SK-N-MC (cell line): ENCODE measurements at places on chromosomes 1 and 21.

GRCh38 chr1:56190806-56191365, 388.5 kb downstream of the PLPP3 start:
- DNase-seq: no peak

DNA sequence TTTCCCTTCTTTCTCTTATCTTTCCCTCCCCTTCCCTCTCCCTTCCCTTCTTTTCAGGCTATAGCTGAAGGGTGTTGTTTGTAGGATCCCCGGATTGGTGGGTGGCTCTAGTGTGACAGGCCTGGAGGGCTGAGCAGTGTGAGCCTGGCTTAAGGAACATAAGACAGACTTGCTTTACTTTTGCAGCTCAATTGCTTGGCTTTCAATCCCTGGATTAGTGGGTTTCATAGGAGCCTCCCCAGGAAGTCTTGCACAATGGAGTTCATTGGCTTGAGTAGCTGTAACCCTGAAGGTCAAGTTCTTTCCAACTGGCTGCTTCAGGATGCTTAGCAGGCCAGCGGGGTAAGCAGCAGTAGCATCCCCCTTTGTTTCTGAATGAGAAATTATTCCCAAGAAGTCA, 126.7 kb downstream of the CAMTA1 start:
- no peak for DNase-seq

DNA sequence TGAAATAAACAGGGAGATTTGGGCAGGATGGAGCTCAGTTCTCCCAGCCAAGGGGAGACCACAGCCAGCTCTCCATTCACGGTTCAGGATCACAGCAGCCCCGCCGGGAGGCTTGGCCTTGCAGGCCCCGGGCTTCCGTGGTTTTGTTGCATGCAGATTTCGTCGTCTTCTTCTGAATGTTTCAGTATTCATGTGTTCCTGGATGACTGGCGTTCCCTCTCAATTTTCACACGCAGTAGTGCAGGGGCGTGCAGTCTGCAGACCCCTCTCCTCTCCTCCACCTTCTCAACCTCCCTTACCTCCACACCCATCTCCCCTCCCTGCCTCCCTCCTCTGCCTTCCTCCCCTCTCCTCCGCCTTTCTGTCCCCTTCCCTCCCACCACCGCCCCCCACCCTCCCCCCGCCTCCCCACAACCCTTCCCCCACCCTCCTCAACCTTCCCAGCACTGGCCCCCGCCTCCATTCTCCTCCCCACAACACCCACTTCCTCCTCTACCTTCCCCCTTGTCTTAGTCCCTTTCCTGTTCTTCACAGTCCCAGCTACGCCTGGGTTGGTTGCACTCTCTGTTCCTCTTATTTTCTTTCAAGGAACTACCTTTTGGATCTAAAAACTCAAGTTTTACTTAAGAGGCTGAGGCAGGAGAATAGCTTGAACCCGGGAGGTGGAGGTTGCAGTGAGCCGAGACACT, 8.4 kb upstream of the SLC19A1 start:
- no peak for DNase-seq

DNA sequence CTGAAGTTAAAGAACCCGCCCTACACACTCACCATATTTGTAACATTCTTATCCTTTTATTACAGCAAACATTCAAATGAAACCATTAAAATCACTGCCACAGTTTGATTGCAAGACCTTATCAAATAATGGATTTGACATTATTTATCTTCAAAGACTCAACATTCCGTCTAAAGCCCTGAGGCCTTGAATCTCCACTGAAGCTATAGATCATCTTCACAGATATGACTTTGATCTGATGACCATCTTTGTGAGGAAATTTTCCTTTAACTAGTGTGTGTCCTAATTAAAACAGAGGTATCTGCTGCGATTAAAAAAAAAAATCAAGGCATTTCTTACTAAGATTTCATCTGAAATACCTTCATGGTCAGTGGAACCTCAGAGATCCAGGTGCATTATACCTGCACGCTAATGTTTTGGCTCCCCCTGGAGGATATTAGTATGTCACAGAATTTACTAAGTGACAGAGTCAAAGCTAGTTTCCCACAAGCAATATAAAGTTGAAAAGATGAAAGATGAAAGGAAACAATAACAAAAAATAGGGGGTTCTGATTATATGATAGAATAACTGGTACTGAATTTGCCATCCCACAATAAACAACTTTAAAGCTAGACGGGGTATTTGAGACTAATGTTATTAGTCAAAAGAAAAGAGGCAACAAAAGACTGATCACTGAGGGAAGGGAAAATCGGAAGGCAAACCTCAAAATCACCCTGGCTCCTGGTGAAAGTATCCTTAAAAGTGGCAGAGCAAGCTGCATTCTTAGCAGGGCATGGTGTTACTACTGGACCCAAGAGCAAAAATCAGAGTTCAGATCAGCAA, 923.4 kb downstream of the NCAM2 start:
- no peak for DNase-seq

DNA sequence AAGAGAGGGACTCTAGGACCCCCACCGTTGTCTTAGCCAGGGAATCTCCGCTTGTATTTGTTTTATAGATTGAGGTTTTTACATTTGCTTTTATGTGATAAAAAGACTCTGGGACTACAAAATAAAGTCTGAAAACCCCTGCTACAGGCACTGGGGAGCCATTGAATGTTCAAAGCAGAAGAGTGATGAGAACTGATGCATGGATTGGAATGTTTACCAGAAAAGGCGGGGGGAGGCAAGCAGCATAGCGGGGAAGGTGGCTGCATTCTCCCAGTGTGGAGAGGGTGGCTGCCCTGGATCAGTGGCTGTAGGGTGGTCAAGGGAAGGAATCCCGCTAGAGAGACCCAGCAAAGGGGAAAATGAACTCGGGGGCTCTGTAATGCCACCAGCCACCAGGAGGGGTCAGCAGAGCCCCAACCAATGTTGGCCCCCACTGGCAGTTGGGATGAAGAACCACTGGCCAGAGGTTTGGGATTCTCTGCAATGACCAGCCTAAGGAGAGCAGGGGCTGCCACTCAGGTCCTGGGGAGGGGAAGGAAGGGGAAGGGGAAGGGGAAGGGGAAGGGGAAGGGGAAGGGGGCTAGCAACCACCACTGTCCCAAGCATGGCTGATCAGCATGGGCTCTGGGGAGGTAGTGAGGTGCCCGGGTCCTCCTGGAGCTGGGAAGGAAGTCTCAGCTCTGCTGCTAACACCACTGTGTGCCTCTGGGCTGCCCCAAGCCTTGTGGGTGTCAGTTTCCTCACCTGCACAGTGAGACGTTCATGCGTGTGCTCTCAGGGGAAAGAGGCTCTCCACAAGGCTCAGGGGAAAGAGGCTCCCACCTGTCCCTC, 19.2 kb upstream of the PEF1 start:
- no peak for DNase-seq

- no peak for DNase-seq
These were observed 18.7 kb downstream of the MTF1 start for GRCh38 chr1:37840711-37841110.

- DNase-seq: no peak
These were observed 31.2 kb upstream of the TSPEAR start for GRCh38 chr21:44742418-44743153.

DNA sequence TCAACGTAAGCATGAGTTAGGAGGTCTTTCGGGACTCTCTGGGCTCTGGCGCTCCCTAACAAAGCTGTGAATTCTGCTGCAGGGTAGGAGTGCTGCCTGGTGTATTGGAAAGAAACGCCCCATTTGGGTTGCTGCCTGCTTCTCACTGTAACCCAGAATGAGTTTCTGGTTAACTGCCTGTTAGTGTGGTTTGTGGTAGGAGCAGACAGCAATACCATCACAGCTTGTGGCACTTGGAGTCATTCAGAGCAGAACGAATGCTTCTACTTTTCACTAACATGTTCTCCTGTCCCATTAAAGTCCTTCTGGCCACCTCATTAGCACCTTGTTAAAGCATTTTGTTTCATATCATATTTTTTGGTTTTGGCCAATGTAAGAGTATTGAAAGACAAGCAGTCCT, 18.1 kb downstream of the MAP3K7CL start:
- no peak for DNase-seq

DNA sequence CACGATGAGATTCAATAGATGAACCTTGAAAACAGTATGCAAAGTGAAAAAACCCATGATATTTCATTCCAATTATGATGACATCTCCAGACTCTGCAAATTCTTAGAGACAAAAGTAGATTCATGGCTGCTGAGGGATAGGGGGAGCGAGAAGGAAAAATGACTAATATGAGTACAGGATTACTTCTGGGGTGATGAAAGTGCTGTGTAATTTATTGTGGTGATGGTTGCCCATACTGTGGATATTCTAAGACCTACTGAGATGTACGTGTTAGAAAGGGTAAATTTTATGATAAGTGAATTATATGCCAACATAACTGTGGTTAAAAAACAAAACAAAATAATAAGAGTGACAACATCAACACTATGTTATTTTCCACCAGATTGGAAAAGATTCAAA, 18.9 kb upstream of the RGS7 start:
- no peak for DNase-seq

GRCh38 chr1:93805027-93805610, 73.9 kb downstream of the DNTTIP2 start:
- no peak for DNase-seq

GRCh38 chr1:219220945-219221344, 47.3 kb downstream of the LYPLAL1 start:
- DNase-seq: no peak

- DNase-seq: no peak
These were observed 55.2 kb downstream of the CD247 start for GRCh38 chr1:167463080-167463479.

- no peak for DNase-seq
These were observed 246.0 kb upstream of the AJAP1 start for GRCh38 chr1:4408380-4408779.

DNA sequence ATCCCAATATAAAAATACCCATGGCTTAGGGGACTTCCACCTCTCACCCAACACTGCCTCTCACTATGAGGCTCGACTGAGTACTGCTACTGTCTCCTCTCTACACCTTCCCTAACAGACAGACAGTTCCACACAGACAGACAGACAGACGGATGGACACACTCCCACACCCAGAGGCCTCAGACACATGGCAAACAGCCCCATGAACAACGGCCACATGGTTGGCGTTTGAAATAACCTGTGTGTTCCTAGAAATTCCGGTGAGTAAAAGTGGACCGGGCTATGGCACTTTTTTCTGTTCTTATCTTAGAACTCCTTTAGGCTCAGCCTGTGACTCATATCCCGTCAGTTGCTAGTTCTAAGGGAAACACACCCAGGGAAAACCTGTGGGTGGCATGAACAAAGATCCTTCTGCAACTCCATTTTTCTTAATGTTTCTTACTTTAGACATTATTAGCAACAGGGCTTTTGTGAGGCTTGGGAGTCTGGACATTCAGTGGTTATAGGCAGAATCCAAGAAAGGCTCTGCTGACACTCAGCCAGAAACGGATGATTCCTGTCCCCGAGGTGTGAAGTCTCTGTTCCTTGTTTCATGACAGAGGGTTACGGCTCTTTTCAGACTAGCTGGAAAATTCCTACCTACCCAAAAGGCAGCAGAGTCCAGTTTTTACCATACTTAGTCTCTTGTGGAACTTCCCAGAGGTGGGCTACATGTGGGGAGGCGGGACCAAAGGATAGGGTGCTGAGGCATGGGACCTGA, 90.5 kb upstream of the TLR5 start:
- no peak for DNase-seq

DNA sequence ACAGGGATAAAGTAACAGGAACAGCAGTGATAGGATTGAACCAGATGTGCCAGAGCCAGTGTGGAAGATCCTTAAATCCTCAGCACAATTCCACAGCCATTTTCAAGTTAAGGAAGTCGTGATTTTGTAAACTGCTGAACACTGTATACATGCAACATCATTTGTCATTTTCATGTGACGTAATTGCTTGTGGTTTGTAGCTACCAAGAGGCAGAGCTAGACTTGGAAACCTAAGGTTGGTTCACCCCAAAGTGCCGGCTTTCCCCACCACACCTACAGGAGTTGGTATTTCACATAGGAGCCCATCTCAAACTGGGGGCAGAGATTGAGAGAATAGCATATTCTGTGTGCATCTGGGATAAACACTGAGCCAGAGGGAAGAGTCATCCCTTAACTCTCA, 113.9 kb downstream of the CAPN8 start:
- no peak for DNase-seq

DNA sequence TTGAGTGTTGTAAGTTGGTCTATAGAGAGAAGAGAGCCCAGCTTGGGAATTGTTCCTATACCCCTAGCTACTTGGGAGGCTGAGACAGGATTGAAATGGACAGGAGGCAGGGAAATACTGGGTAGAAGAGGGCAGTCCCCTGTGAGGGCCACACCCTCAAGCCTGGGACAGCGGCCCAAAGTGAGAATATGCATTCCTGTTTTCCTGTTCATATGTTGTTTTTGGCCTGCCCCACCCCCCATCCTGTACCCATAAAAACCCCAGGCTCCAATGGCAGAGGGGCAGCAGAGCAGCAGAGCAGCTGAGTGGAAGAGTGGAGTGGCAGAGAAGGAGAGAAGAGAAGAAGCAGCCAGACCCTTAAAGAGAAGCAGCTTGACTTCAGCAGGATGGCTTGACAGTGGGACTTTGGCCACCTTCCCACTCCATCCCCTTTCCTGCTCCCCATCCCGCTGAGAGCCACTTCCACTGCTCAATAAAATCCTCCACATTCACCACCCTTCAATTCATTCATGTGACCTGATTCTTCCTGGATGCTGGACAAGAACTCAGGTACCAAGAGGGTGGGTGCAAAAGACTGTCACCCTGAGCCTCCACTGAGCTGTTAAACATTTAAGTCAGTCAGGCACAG, 70.6 kb upstream of the PUM1 start:
- no peak for DNase-seq

DNA sequence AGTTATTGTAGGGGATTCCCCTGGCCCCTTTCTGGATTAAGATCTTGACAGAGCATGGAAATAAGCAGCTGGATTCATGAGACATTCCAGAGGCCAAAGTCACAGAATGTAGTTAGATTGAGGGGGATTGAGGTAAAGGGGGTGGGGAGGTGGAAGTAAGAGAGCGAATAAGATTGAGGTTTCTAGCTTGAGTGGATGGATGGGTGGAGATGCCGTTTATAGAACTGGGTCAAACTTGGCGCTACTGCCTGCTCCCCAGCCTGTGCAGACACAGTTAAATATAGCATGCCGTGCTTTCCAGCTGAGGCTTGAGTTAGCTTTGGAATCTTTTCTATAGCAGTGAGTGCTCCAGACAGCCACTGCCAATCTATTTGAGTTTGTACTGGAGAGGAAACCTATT, 85.7 kb downstream of the DYRK1A start:
- no peak for DNase-seq

- no peak for DNase-seq
These were observed 9.9 kb downstream of the HCRTR1 start for GRCh38 chr1:31627301-31627929.

GRCh38 chr1:46131712-46132528, 509 bp downstream of the PIK3R3 start:
- no peak for DNase-seq
